Activated CD8-positive, alpha-beta memory T cell treated with anti-CD3 and anti-CD28 coated beads for 1 hour (primary cell): ENCODE measurements at places on chromosomes 12 and 14.

DNA sequence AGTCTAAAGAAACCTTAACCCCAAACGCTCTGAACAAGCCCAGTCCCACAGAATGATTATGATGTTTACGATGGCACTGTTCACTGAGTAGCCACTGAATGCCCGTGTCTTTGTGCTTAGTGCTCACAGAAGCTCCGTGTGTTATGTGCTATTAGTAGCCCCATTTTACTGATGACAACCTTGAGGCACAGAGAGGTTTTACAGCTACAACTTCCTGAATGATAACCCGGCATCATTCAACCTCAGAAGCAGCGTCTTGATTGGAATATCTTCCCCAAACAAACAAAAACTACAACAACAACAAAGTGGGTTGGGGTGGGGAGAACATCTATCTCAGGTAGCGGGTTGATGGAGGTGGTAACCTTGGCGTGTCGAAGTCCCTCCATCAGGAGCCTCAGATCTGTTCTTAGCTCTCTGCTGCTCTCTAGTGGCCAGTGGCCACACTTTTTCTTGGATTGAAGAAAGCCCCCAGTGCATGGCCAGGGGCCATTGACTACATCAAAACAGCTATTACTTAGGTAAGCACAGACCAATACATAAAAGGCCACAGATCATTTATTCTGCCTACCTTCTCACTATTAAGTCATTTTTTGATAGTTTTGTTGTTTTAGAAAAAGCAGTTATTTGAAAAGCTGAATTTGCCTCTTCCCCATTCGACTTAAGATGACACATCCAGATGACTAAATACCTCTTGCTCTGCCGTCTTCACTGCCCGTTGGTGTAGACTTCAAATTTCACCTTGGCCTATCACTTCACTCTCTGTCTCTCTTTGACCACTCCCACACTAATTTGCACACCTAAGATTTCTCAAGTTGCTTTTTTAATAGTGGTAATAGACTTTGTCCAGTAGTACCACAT, 376.9 kb downstream of the GALC start:
- no peak for DNase-seq

GRCh38 chr12:32884962-32885361, 11.6 kb downstream of the PKP2 start:
- no peak for DNase-seq

DNA sequence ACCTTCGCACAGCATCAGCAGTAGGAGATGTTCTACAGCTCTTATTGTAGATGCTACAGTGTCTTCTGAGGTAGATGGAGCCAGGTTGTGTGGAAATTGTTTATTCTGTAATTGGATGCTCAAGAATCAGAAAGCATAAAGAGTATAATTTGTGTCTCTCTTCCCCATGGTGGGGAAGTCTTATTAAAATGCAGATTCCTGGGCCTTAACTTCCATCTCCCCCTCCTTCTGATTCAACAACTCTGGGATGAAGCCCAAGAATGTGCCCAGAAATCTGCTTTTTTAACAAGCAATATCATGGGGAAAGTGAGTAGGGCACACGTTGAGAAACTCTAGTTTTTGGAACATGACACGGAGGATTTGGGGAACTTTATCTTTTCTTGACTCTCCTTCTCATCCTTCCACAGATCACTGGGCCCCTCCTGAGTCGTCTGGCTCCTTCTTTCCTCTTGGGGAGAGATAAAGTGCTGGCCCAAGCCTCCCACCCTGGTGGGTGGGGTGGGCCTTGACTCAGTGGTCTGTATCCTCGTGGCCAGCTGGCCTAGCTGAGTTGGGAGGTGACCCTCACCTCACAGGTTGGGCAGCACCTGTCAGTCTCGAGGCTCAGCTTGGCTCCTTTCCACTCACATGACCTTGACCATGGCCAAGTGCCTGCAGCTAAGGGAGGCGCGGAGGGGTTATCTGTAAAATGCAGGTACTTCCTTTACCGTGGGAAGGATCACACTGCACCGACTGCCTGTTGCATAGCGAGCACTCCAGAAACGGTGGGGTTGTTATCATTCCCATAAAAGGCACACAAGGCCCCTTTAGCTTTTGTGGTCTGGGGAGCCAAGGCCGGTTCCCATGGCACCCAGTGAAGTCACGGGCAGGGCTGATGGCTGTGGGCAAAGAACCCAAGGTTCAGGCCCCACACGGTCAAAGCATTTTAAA, 141.9 kb downstream of the CHST11 start:
- no peak for DNase-seq

- DNase-seq, result no peak
Measured at GRCh38 chr12:53696655-53697331, 20.9 kb upstream of the ATP5MC2 start.

DNA sequence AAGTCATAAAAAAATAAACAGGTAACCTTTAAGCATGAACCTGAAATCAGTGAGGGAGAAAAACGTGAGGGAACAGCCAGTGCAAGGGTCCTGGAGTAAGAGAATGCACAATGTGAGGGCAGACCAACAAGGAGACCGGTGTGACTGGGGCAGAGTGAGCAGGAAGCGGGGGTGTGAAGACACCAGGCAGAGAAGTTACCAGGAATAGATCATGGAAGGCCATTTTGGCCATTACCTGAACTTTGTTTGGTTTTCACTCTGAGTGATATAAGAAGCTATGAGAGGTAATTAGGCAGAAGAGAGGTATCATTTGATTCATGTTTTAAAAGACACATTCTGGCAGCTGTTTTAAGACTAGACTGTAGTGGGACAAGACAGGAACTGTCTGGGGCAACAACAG, 15.0 kb downstream of the PAH start:
- no peak for DNase-seq

DNA sequence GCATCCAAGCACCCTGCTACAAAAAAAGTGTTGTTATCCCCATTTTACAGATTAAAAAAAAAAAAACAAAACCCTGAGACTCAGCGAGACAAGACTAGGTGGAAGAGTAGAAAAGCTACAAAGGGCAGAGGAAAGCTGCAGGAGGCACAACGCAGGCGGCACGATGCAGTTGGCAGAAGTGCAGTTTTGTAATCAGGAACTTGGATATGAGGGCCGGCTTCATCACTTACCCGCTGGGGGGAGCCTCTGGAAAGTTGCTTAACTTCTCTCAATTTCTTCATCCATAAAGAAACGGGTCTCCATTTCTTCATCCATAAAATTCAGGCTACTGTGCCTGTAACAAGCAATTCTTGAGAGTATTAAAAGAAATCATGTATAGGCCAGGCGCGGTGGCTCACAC, 33.1 kb upstream of the CCDC60 start:
- no peak for DNase-seq

- no peak for DNase-seq
Measured at GRCh38 chr12:91432755-91433154, 250.1 kb upstream of the DCN start.

DNA sequence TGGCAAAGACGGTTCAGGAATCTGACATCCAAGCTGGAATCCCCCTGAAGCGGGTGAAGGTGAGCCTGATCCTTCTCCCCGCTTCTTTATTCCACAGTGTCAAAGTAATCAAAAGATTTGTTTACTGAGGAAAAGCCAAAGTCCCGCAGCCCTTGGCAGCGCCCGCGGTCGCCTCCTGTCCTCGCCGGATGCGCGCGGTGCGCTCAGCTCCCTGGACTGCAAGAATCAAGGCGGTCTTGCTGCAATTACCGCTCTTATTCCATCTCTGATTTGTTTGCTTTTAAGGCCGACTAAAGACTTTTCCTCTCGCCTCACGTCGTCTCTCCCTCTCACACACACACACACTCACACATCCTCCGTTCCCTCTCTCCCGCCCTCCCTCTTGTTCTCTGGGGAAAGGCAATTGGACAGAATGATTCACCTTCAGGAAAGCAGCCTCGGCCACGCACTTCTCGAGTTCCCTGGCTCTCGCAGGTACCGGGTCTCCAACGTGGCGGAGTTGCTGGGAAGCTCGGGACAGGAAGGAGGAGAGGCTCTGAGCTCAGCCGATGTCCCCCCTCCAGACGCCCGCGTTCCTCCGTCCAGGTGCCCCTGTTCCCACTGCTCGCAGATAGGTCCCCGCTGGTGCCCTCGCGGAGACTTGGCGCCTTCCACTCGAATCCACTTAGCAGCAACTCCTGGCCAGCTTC, 68.6 kb upstream of the USP15 start:
- DNase-seq, result no peak

DNA sequence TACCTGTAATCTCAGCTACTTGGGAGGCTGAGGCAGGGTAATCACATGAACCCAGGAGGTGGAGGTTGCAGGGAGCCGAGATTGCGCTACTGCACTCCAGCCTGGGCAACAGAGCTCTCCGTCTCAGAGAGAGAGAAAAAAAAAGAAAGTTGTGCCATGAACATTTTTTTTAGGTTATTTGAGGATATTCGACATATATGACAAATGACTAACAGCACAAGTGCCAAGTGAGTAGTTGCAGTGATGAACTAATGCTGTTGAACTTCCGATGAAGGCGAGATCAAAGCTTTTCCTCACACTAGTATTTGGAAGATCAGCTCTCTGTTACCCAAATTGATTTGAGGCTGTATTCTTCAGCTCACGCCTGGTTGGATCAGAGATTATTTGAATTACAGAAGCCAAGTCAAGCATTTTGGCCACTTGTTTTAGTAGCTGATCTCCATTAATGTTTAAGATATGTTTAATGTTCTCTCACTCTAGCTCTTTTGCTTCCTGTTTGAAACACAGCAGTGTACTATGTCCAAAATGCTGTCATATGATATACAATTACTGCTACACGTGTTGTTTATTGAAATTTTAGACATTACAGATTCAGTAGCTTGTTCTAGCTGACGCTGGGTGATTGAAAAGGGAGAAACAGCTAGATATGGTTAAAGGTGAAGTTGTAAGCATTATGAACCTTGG, 43.4 kb downstream of the WDR20 start:
- no peak for DNase-seq

- no peak for DNase-seq
Measured at GRCh38 chr12:6914947-6915788, 788 bp downstream of the ENO2 start.

DNA sequence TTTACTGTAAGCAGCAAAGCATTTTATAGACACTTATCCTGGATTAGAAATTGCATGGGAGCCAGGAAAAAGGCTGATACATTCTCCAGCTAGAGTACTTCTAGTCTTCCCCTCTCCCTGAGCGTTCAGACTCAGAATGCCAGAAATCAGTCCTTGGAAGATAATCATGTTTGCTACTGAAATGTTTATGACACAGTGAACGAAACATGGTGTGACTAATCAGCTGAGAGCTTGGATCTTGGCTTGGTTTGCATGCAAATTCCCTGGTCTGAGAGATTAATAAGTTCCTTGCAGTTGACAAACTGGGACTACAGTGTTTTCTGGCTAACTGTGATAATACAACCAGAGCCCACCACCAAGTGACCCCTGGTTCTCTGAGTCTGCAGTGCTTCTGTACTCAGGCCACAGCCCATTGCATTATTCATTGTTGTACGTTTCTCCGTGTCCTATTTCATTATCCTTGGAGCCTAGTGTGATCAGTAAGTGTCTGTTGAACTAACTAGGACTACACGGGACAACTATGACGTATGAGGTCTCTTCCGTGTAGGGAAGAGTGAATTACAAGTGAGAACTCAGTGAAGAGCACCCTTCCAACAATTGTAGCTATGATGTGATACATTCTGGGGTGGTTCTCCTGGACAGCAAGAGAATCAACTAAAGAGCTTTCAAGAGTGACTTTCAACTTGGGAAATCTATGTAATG, 34.6 kb upstream of the EVL start:
- no peak for DNase-seq

DNA sequence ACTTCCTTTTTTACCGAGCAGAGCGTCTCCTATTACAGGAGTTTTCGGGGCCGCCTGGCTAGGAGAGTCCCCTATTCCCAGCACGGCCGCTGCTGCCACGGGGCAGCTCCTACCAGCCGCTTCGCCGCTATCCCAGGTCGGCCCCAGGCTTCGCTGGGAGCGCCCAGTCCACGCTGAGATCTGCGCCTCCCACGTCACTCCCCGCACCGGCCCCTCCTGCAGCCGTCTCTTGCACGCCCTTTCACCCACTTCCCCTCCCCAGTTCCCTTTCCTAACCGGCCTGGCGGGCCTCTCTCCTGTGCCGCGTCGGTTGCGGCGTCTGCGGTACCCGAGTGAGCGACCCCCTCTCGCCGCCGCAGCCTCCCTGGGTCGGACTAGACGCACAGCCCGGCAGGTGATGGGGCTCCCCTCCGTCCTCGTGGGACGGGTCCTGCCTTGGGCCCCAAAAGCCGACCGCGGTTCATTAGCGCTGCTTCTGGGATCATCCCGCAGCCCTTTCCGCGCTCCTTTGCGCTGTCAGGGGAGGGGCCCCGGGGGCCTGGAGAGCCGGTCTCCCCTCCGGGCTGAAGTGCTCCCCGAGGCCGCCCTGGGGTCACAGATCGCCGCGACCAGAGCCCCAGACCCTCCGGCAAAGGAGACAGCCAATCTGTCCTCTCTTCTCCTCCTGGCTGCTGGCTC, 1318.4 kb downstream of the TMEM121 start:
- peak; percentile 41 for DNase-seq

DNA sequence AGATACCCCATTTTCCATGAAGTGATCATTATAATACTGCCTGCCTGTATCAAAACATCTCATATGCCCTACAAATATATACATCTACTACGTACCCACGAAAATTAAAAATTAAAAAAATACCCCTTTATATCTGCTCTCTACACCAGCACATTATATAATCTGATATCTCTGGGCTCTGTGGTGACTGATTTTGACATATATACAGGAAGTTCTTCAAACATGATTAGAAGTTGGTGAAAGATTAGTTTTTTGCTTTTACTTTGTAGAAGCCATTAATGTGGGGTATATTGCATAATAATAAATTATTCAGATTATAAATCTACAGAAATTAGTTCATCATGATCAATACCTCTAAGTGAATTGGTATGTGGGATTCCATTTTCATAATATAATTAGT, 126.7 kb upstream of the MDM1 start:
- DNase-seq, result no peak

DNA sequence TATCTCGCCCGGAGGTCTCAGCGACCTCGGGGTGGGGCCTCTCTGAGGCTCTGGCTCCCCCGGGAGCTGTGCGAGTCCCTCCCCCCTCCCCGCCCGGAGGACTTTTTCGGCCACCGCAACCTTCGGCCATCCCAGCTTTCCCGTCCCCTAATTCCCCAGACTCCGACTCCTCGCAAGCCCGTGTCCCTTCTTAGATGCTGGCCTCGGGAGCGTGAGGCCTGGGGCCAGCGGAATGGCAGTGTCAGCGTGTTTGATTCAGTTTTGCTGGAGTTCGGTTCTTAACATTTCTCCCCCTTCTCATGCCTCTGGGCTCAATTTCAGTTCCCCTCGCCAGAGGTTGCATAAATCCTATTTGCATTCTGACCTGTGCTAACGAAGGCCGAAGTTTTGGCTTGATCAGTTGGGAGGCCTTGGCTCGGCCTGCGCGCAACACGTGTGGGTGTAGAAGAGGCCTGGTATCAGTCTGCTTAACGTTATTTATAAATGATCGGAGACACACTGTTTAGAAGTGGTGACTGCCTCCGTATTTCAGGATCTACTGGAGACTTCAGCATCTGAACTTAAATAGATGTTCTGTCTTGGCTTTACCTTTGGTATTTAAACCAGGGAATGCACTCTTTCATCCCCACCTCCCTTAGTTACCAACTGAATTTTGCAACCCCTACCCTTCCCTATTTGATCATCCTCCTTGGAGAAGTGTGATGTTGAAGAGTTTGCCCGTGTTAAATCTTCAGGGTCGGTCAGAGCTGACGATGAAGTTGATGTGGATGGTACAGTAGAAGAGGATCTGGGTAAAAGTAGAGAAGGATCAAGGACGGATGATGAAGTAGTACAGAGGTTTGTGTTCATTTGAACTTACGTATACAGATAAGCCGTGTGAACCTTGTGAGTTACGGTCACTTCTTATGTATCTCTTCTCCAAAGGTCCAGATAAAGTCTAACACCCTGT, 851 bp downstream of the HSP90B1 start:
- no peak for DNase-seq

- DNase-seq, result no peak
Measured at GRCh38 chr12:9169979-9170634, 38.1 kb downstream of the PZP start.
